ENCODE measurements at places on chromosomes 16 and 17. TPM values are rescaled to one million over a fixed set of nuclear protein-coding genes. Genes with fewer than 3 reads are reported as not detected.

LRRC59 gene
- 54.0 TPM for total RNA-seq

CIITA gene
- total RNA-seq = 5.6 TPM

MFSD6L gene
- 0.48 TPM for total RNA-seq

TMEM220 gene
- 8.5 TPM for total RNA-seq

SOST gene
- not detected for total RNA-seq

DNA sequence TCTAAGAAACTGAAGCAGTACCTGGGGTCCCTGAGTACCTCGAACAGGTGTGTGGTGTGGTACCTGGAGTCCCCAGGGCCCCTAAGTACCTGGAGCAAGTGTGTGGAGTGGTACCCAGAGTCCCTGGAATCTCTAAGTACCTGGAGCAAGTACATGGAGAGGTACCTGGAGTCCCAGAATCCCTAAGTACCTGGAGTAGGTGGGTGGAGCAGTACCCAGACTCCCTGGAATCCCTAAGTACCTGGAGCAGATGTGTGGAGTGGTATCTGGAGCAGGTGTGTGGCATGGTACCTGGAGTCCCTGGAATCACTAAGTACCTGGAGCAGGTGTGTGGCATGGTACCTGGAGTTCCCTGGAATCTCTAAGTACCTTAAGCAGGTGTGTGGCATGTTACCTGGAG is 22.5 kb upstream of the MED9 start:
- H3K27me3 ChIP-seq = no peaks in the 10 kb centered on the region
- H3K4me1 ChIP-seq = no peaks in the 10 kb centered on the region
- H3K4me3 ChIP-seq = no peak overlapping the region
- H3K27ac ChIP-seq = no peak overlapping the region

GRCh38 chr17:3681565-3681964 is 13.0 kb downstream of the EMC6 start:
- no peak overlapping the region for H3K27ac ChIP-seq
- H3K4me3 ChIP-seq = no peak overlapping the region
- no peaks in the 10 kb centered on the region for H3K4me1 ChIP-seq
- H3K27me3 ChIP-seq = no peaks in the 10 kb centered on the region

- no peak for DNase-seq
- no peaks in the 10 kb centered on the region for H3K4me1 ChIP-seq
- H3K27me3 ChIP-seq = no peaks in the 10 kb centered on the region
- no peak overlapping the region for H3K27ac ChIP-seq
- no peak overlapping the region for H3K4me3 ChIP-seq
Measured at GRCh38 chr16:64481497-64481896, 640.4 kb downstream of the CDH11 start.

GRCh38 chr16:89444151-89444723 is 46.1 kb downstream of the ANKRD11 start:
- H3K36me3 ChIP-seq = no peaks in the 10 kb centered on the region
- no peaks in the 10 kb centered on the region for H3K27me3 ChIP-seq
- no peak for DNase-seq
- H3K27ac ChIP-seq = no peak overlapping the region

- no peak overlapping the region for H3K4me3 ChIP-seq
- no peak for DNase-seq
- H3K27ac ChIP-seq = peak overlapping the region; percentile 2
Measured at GRCh38 chr17:1011138-1011537, 14.2 kb downstream of the TIMM22 start.

DNA sequence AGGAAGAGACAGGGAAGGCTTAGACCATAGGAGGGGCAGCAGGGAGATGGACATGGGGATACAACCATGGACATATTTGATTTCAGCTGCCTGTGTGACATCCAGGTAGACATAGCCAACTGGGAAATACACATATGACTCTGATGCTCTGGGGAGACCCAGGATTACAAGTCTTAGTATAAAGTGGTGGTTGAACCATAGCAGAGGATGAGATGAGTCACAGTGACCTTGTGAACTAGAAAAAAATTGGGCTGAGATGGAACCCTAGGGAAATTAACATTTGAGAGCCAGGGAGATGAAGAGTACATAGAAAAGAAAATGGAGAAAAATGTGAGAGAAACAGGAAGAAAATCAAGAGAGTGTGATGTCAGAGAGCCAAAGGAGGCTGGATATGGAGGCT is 10.2 kb downstream of the MARCHF10 start:
- H3K4me1 ChIP-seq = no peaks in the 10 kb centered on the region
- DNase-seq = no peak
- H3K27me3 ChIP-seq = no peaks in the 10 kb centered on the region
- no peaks in the 10 kb centered on the region for H3K36me3 ChIP-seq

DNA sequence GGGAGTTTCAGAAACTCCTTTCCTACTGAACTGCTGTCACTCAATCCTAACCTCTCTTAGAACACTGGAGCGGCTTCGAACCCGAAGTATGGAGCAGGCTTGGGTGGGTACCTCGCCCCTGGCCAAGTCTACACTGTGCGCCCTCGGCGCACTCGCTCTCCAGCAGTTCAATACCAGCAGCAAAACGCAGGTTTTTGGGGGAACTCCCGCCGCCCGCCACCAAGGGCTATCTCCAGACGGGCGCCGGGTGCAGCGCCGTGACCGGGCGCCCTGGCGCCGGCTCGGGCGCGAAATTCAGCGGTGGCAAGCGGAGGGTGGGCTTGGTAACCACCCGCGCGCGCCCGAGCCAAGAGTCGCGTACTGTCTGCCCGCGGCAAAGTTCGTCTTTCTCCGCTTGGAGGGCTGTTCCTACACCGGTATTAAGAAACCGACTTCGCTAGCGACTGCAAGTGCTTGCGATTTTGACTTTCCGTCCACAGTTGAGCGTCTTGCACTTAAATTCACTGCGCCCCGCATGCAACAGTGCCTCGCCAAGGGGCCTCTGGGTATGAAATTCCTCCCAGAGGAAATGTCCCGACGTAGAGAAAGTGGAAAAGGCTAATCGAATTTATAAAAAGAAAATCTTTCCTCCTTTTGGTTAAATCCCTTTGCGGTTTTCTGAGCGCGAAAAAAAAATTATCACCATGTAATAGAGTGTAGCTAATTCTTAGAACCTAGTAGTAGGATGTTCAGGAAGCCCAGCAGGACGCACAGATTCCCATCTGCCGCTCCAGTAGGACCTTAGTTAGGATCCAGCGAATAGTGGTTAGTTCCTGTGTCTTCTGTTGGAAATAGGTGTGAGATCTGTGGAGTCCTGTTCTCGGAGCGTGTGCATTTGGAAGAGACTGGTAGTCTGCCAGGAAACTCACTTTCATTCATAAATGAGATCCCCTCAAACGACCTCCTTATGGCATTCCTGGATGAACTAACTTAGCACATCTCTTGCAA is 5.0 kb upstream of the SALL1 start:
- no peak overlapping the region for H3K27ac ChIP-seq
- H3K27me3 ChIP-seq = peaks cover 69% of the 10 kb centered on the region
- no peak for DNase-seq
- peaks cover 5% of the 10 kb centered on the region for H3K4me1 ChIP-seq

DNA sequence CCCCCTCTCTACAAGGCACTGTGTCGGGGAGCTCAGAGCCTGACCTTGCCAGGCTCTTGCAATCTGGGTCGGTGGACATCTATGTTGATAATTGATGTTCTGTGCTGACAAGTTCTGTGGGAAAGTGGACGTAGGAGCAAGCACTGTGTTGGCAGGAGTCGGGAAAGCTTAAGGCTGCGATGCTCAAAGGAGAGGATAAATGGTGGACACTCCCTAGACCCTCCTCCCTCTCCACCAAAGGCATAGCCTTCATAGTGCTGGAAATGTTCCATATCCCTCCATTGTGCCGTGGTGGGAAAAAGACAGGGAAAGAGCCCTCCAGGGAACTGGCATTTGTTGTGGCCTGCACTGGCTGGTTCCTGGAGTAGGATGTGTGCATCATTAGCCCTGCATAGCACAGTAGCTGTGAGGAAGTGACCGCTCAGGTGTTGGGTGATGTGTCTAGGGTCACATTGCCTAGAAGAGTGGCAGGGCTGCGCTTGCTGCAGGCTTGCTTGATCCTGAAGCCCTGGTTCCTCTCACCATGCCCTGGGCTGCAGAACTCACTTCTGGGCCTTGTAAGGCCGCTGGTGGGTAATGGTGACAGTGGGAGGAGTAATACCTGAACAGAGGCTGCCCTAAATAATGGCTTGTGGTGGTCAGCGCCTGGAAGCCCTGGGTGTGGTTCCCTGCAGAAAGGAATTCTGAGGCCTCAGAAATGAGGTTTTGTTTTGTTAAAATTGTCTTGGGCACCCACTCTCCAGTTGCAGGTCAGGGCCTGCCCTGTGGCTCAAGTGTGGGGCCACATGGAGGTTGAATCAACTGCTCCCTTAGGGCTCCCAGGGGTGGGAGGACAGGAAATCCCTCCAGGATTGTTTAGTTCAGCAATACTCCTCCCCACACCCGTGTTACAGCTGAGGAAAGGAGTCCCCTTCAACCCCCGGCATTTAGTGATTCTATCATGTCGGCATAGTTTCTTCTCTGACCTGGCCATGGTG is 62.6 kb downstream of the KSR1 start:
- no peaks in the 10 kb centered on the region for H3K27me3 ChIP-seq
- H3K36me3 ChIP-seq = no peaks in the 10 kb centered on the region
- H3K4me3 ChIP-seq = no peak overlapping the region
- peak overlapping the region; percentile 56 for H3K27ac ChIP-seq
- DNase-seq = no peak
- H3K4me1 ChIP-seq = no peaks in the 10 kb centered on the region

- DNase-seq = no peak
- H3K36me3 ChIP-seq = no peaks in the 10 kb centered on the region
- peak overlapping the region; percentile 81 for H3K4me3 ChIP-seq
- peak overlapping the region; percentile 100 for H3K27ac ChIP-seq
- no peaks in the 10 kb centered on the region for H3K4me1 ChIP-seq
Measured at GRCh38 chr16:19066988-19067348, 446 bp upstream of the COQ7 start.

DNA sequence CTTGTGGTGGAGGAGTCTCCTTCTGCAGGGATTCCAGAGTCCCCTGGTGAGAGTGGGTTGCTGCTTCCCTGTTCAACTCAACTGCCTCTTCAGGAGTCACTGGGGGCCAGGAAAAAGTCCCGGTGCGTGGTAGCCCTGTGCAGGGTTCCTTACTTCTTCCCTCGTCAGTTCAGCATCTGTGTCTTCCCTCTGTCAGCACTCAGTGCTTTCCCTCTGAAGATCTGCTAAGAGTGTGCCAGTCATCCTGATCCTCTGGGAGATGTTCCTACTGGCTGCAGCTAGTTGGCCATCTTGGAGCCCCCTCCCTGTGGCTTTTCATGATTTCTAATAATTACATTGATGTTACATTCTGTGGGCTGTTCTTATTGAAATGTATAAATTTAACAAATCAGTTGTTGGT is 36.5 kb downstream of the NF1 start:
- no peak for DNase-seq
- no peaks in the 10 kb centered on the region for H3K36me3 ChIP-seq
- no peaks in the 10 kb centered on the region for H3K4me1 ChIP-seq

Data from breast epithelium (tissue), 4 donors.